ENCODE measurements at places on chromosomes 7 and 10.

DNA sequence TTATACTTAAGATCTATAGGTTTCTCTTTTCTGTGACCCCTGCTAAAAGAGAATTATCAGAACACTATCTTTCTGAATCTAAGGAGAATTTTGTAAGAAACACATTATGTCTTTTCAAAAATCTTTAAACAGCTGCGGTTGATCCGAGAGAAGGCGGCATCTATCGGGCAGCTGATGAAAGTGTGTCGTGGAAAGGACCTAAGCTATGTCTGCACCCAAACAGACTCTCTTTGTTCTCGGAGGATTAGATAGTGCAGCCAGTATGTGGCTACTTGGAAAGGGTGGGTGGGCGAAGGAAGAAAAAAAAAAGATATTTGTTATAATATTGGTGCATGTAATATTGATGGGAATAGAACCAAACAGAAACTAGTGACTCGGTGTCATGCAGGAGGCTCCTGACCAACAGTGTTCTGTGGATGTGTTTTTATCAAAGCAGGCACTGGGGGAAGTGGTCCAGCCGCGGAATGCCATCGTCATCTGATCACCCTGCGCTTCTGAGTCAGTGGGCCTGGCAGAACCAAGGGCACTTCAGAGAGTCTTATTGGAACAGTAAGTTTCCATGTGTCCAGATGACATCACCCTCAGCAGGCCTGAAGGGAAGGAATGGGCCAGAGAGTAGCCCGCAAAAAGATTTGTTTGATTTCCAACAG is 509.7 kb upstream of the AKR1E2 start:
- no peak for DNase-seq

- peak; percentile 69 for DNase-seq
Observed at GRCh38 chr10:132396494-132397035, 435 bp upstream of the PWWP2B start.

GRCh38 chr10:60375293-60376004 is 14.2 kb downstream of the ANK3 start:
- DNase-seq = no peak

DNA sequence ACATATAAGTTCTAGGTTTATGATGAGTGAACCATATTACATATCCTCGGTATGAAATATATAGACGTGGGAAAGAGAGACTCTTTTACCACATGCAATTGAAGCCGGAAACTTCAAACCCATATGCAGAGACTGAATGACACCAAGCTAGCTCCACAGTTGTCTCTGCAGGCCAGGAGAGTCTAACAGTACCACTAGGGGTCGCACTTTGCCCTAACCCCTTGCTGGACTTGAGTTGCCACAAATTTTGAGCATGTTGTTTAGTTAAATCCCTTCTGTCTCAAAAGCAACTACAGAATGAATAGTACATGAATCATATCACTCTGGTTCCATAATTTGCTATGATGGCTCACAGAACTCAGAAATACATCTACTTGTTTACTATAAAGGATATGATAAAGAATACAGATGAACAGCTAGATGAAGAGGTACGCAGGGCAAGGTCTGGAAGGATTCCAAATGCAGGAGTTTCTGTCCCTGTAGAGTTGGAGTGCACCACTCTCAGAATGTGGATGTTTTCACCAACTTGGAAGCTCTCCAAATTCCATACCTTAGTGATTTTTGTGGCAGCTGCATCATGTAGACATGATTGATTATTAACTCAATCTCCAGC is 112.4 kb upstream of the YAE1 start:
- DNase-seq = peak; percentile 89

GRCh38 chr7:115654384-115655214 is 376.0 kb downstream of the TFEC start:
- DNase-seq = no peak

GRCh38 chr10:48251152-48251524 is 23.4 kb downstream of the FRMPD2 start:
- DNase-seq = no peak

DNA sequence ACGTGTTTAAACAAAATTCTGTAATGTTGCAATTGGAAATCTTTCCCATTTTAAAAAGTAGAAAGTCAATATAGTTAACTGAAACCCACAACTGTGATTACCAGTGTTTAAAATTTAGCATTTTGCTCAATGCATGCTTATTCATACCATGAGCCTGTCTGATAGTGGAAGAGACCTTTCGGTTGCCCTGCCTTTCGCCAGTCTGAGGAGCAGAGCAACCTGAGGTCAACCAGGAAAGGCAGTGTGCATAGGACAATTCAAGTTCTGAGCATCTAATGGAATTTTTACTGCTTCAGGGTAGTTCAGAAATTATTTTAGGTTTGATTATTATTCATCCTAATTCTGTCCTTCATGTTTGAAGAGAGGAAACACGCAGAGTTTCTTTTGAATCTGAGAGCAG is 100.8 kb downstream of the CUBN start:
- DNase-seq = no peak

DNA sequence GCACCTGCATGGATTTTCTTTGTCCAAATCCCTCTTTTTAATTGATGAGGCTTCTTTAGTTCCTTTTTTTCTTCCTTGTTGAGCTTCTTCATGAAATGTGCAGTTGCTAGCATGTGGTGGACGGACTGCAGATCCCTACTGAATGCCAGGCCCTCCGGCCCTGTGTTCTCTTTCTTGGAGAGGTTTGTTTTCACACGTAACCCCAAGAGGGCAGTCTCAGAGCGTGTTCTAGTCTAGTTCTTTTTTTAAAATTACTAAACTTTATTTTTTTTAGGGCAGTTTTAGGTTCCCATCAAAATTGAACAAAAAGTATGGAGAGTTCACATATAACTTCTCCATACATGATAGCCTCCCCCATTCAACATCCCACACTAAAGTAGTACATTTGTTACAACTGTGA is 190.0 kb downstream of the CFTR start:
- no peak for DNase-seq

GRCh38 chr10:27433976-27434375 is 70.1 kb upstream of the RAB18 start:
- DNase-seq = no peak

GRCh38 chr10:104059364-104059763 is 26.3 kb downstream of the COL17A1 start:
- no peak for DNase-seq

DNA sequence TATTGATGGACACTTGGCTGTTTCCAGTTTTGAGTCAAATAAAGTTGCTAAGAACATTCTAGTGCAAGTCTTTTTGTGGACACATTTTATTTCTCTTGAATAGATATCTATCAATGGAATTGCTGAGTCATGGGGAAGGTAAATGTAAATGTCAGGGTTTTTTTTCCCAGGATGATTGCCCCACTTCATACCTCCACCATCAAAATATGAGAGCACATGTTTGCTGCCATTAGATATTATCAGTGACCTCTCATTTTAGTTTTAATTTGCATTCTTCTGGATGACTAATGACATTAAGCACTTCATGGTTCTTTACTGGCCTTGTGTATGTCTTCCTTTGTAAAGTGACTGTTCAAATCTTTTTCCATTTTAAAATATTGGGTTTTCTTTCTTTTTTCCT is 45.7 kb downstream of the PAPSS2 start:
- no peak for DNase-seq

- no peak for DNase-seq
Observed at GRCh38 chr7:73912223-73912622, 51.3 kb downstream of the TMEM270 start.

DNA sequence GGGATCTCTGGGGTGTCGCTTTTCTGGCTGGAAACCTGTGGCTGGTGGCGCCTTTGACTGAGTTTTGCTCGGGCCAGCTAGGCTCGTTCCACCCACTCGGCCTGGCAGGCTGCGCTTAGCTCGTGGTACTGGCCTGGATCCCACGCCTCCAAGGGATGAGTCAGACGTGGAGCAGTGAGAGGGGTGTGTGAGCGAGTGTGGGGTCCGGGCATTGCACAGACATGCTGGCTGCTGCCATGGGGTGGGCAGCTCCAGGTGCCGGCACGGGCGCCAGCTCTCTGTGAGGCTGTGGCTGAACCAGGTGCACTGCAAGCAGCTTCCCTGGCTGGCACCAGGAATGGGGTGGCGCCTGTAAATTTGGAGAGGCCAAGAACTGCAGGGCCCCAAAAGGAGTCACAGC is 63.1 kb upstream of the CACNA2D1 start:
- DNase-seq = no peak

- DNase-seq = no peak
Observed at GRCh38 chr7:130985361-130985760, 251.4 kb upstream of the KLF14 start.

- DNase-seq = no peak
Observed at GRCh38 chr10:47400251-47400650, 16.2 kb upstream of the ZNF488 start.

GRCh38 chr7:8435095-8435494 is 1.7 kb downstream of the NXPH1 start:
- no peak for DNase-seq
